ENCODE measurements at places on chromosomes 4 and X. TPM values are rescaled to one million over a fixed set of nuclear protein-coding genes. Genes with fewer than 3 reads are reported as not detected.

GRCh38 chr4:77600521-77601451 is 4.8 kb upstream of the CXCL13 start:
- no peak overlapping the region for H3K27ac ChIP-seq
- no peak overlapping the region for H3K4me3 ChIP-seq
- DNase-seq: no peak
- H3K27me3 ChIP-seq: no peaks in the 10 kb centered on the region
- peaks cover 5% of the 10 kb centered on the region for H3K4me1 ChIP-seq

DNA sequence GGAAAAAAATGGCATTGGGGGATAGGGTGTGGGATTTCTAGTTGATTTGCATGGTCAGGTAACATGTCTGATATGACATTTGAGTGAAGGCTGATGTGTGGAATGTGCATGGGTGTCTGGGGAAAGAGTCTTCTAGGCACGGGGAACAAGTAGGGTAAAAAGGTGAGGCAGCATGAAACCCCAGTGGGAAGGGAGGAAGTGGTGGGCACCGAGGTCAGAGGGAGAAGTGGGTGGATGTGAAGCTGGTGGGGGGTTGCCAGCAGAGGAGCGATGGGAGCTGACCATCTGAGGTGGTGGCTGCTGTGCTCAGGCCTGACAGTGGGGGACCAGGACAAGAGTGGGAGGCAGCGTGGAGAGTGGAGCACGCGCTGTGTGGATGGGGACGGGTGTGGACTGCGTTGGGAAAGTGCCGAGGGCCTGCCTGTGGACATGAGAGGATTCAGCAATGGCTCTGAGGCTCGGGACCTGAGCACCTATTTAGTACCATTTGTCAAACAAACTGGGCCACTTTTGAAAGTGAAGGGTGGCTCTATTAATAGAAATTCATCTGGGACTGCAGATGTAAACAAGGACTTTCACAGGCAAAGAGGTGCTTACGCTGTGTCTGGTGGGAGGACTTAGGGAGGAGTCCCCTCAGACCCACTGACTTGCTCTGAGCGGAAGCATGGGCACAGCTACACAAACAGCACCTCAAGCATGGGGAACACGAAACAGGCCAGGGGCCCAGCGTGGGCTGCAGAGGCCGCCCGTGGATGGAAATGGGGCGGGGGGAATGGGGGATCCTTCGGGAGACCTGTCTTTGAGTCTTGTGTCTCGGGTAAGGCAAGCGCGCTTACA is 16.7 kb upstream of the S100P start:
- DNase-seq: no peak
- H3K27me3 ChIP-seq: no peaks in the 10 kb centered on the region

DNA sequence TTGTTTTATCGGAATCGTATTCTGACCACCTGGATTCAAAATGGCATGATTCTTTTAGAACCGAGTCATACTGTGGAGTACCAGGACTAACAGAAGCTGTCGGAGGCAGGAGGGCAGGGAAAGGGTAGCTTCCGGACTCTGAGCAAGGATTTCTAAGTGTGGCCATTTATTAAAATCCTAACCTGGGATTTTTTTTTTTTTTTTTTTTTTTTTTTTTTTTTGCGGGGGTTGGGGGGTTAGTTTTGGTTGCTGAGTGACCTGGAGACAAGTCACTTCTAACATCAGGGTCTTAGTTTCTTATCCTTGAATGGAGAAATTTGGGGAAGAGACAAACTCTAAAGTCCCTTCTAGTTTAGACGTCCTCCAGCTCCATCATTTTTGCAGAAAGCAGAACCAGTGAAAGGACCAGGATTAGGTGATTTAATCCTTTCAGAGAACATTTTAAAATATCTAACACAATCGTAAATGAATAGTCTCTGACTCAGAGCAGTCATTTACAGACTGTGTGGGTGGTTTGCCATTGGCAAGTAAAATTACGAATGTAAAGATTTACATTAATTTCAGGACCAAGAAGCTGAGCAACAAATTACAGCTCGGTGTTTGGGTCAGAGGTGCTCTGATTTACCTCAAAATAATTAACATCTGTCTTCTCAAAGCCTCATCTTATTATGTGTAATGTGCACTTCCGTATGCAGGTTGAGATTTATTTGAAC is 7.3 kb downstream of the SLC25A5 start:
- no peak overlapping the region for H3K27ac ChIP-seq
- no peaks in the 10 kb centered on the region for H3K4me1 ChIP-seq
- no peaks in the 10 kb centered on the region for H3K27me3 ChIP-seq
- DNase-seq: no peak

DNA sequence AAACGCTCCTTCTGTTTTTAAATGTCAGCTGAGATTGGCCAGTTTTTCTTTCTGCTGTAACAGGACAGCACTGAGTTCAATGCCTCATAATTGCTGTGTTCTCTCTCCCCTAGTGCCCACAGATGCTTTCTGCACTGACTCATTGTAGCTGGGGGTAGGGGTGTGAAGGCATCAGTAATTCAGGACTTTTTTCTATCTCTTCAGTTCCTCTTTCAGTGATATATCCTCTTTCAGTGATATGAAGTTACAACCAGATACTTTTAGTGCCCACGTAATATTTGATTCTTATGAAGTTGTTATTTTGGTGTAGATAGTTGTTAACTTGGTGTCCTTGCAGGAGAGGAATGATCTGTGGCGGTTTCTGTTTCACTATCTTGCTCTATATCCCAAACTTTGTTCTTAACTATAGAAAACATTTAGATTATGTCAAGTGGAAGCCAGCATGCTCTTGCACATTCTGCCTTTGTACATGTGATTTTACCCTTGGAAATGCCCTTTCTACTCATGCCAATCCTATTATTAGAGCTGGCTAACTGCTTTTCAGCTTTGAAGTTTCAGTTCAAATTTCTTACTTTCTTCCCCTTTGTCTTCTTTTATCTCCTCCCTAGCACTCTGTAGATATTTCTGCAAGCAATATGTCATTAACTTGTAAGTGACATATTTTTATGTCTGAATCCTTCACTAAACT is 1258.4 kb downstream of the FAM133A start:
- no peaks in the 10 kb centered on the region for H3K36me3 ChIP-seq
- no peak overlapping the region for H3K27ac ChIP-seq
- H3K4me3 ChIP-seq: no peak overlapping the region
- H3K4me1 ChIP-seq: no peaks in the 10 kb centered on the region

GRCh38 chr4:189124149-189124758 is 816.4 kb upstream of the FRG1 start:
- H3K4me3 ChIP-seq: no peak overlapping the region
- H3K27ac ChIP-seq: no peak overlapping the region
- no peaks in the 10 kb centered on the region for H3K36me3 ChIP-seq

LRIT3 gene
- total RNA-seq: 2.2 TPM

DNA sequence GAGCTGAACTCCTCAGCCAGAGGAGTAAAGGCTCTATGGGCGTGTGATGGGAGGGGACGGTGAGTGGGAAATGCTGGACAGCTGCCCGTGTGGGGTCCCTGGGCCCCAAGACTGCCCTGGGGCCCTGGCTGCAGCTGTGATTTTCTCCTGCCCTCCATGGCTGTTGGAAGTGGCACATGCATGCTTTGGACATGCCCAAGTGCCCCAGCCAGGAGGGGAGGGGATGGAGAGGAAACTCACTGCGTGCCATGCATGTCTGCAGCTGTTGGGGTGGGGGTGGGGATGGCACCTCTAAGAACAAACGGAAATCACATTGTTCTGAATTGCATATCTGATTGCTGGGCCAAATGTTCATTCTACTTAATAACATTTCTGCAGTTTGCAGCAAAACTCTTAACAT is 52.4 kb downstream of the MID2 start:
- H3K4me1 ChIP-seq: no peaks in the 10 kb centered on the region
- no peak for DNase-seq
- H3K27ac ChIP-seq: no peak overlapping the region
- no peaks in the 10 kb centered on the region for H3K36me3 ChIP-seq

BEND2 gene
- total RNA-seq: not detected

- no peaks in the 10 kb centered on the region for H3K27me3 ChIP-seq
- no peak overlapping the region for H3K27ac ChIP-seq
- H3K4me1 ChIP-seq: peaks cover 7% of the 10 kb centered on the region
- no peak for DNase-seq
- no peak overlapping the region for H3K4me3 ChIP-seq
Observed at GRCh38 chr4:139028191-139028661, 12.6 kb downstream of the NOCT start.

RGN gene
- total RNA-seq: 0.29 TPM

DNA sequence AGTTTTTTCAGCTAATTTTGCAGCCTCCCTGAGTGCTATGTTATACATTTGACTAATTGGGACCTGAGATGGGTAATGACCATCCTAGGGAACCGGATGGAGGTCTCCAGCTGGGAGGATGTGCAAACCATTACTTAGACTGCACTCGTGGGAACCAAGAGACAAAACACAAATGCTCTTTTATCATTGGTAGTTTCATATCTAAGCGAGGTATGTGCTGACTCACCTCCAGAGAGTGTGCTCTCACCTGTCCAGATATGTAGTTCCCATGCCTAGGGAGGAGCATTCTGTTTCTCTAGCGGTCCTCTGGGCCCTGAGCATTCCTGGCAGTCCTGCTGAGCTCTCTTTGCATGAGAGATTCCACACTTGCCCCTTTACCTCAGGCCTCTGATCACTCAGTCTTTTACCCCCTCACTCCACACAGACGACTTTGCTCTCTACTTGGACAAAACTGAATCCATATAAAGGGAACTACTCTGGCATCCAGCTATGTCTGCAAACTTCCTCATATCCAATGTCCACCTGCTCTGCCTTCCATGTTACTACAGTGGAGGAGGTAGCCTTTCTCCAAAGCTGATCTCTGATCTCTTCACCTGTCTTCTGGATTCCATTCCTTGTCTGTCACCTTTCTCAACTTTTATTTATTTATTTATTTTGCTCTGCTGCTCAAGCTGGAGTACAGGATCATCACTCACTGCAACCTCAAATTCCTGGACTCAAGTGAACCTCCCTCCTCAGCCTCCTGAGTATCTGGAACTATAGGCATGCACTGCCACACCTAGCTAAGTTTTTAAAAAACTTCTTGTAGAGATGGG is 88.4 kb downstream of the LRP2BP start:
- no peak for DNase-seq
- peaks cover 22% of the 10 kb centered on the region for H3K36me3 ChIP-seq
- no peak overlapping the region for H3K4me3 ChIP-seq
- H3K27me3 ChIP-seq: no peaks in the 10 kb centered on the region
- no peak overlapping the region for H3K27ac ChIP-seq

UGT2B17 gene
- total RNA-seq: not detected

DNA sequence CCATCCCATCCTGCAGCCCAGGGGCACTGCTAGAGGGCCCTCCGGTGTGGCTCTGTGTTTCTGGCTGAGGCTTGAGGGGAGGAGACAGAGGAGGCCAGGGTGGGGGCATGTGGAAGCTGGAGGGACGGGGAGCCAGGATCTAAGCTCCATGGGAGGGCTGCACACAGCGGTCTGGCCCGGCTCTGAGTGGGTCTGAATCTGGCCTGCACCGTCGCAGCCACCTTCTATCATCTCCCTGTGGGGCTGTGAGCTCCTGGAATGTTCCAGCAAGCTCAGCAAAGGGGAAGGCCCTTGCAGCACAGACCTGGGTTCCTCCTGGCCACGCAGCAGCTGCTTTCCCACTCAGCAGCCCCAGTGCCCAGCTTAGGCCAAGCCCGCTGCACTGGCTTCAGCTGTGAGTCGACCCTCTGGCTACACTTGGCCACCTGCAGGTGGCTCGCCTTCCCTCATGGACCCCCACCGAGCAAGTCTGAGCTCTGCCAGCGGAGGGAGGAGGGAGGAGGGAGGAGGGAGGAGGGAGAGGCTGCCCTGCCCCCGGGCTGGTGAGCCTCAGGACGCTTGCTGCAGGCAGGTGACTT is 5.3 kb downstream of the NKX1-1 start:
- H3K27ac ChIP-seq: no peak overlapping the region
- DNase-seq: no peak
- no peak overlapping the region for H3K4me3 ChIP-seq

DNA sequence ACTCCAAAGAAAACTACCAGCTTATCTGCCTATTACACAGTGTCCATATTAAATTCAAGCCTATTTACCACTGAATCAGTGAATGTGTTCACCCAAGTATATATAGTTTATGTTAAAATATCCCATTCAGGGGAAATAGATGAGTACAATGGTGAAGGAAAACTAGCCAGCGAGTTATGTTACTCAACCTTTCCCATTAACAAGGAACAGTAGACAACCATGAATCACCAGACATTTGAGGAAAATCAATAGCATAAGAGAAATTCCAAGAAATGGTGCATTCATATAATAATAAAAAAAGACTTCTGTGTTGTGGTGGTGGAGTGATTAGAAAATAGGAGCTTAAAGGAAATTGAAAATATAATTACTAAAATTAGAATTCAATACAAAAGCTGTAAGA is 21.3 kb downstream of the IQCM start:
- H3K4me1 ChIP-seq: no peaks in the 10 kb centered on the region
- no peak for DNase-seq
- H3K27ac ChIP-seq: no peak overlapping the region
- H3K36me3 ChIP-seq: no peaks in the 10 kb centered on the region
- no peaks in the 10 kb centered on the region for H3K27me3 ChIP-seq
- no peak overlapping the region for H3K4me3 ChIP-seq

DNA sequence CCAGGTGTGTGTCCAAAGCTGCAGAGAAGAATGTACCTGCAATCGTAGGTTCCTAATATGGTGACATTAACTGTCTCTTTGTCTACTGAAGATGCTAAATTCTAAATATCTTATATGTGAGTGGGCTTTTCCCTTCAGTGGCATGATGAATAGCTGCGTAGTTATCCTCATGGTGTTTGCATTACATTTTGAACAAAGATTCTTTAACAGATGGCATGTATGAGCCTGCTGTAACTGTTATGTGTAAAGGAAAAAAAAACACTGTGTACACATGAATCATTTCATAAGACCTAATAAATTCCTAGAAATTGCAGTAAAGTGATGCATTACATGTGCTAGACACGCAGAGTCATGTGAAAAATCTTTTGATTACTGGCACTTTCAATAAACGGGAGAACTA is 288.0 kb downstream of the SH2D1A start:
- H3K36me3 ChIP-seq: no peaks in the 10 kb centered on the region
- H3K4me3 ChIP-seq: no peak overlapping the region
- no peaks in the 10 kb centered on the region for H3K27me3 ChIP-seq
- DNase-seq: no peak

- no peaks in the 10 kb centered on the region for H3K27me3 ChIP-seq
- H3K4me1 ChIP-seq: no peaks in the 10 kb centered on the region
- no peak for DNase-seq
- H3K27ac ChIP-seq: no peak overlapping the region
- no peak overlapping the region for H3K4me3 ChIP-seq
Observed at GRCh38 chr4:118124997-118125396, 90.7 kb downstream of the NDST3 start.
